ENCODE measurements at places on chromosomes 13 and 19.

- H3K36me3 ChIP-seq = no peaks in the 10 kb centered on the region
- H3K4me1 ChIP-seq = no peaks in the 10 kb centered on the region
- no peaks in the 10 kb centered on the region for H3K27me3 ChIP-seq
Observed at GRCh38 chr19:35013041-35013819, 13.1 kb downstream of the GRAMD1A start.

DNA sequence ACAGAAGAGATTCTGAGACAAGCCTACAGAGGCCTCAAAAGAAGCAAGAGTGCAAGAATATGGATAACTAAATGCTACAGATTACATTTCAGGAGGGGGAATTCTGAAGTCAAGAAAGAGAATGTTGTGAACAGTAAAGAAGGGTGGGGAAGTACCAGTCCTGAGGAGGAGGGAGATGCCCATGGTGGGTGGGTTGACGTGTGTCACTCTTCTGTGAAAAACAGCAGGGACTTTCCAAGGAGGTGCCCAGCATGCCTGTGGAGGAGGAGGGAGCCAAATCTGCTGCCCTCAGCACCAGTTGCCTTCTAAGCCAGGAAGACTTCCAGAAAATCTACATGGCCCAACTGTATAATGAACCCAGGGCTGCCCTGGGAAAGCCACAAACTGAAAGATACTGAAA lies 87.7 kb downstream of the SGCG start:
- H3K27ac ChIP-seq = no peak overlapping the region
- DNase-seq = no peak
- H3K4me1 ChIP-seq = no peaks in the 10 kb centered on the region
- no peaks in the 10 kb centered on the region for H3K27me3 ChIP-seq

DNA sequence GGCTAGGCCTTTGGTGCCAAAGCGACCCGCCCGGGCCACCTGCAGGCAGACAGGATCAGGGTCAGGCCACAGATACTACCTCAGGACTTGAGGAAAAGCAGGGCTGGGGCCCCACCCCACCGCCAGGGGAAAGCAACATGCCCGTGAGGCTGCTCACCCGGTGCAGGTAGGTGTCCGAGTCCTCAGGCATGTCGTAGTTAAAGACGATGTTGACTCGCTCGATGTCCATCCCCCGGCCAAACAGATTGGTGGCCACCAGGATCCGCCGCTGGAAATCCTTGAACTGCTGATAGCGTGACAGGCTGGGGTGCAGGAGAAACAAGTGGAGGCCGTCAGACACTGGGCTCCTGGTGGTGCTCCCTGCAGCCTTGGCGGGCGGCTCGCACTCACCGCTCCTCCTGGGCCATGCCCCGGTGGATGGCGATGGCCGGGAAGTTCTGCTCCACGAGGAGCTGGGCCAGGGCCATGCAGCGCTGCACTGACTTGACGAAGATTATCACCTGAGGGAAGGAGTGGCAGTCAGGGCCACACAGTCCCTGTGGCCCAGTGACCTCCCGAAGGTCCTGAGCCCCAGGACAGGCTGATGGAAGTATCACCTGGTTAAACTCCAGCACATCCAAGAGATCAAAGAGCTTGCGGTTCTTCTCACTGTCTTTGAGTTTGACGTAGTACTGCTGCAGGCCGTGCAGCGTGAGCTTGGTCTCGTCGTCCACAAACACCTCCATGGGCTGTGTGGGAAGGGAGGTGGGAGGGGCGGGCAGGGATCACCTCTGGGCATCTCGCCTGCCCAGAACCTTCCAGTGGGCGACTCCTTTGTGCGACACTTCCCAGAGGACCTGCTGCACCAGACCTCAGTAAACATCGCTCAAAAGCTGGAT lies 9.8 kb downstream of the DDX39A start:
- H3K27me3 ChIP-seq = no peaks in the 10 kb centered on the region
- H3K36me3 ChIP-seq = no peaks in the 10 kb centered on the region
- no peak overlapping the region for H3K4me3 ChIP-seq
- H3K27ac ChIP-seq = no peak overlapping the region
- peaks cover 5% of the 10 kb centered on the region for H3K4me1 ChIP-seq

GRCh38 chr19:13574933-13575332 lies 68.7 kb upstream of the CACNA1A start:
- H3K4me3 ChIP-seq = no peak overlapping the region
- H3K4me1 ChIP-seq = no peaks in the 10 kb centered on the region
- H3K27me3 ChIP-seq = no peaks in the 10 kb centered on the region
- H3K36me3 ChIP-seq = no peaks in the 10 kb centered on the region
- no peak for DNase-seq
- H3K27ac ChIP-seq = no peak overlapping the region
